ENCODE measurements at places on chromosomes 6 and 20.

GRCh38 chr20:20573797-20574196, 138.6 kb downstream of the RALGAPA2 start:
- DNase-seq: no peak

GRCh38 chr6:123676793-123677192, 40.0 kb upstream of the TRDN start:
- no peak for DNase-seq

GRCh38 chr20:55342822-55343221, 662.5 kb downstream of the CBLN4 start:
- no peak for DNase-seq

DNA sequence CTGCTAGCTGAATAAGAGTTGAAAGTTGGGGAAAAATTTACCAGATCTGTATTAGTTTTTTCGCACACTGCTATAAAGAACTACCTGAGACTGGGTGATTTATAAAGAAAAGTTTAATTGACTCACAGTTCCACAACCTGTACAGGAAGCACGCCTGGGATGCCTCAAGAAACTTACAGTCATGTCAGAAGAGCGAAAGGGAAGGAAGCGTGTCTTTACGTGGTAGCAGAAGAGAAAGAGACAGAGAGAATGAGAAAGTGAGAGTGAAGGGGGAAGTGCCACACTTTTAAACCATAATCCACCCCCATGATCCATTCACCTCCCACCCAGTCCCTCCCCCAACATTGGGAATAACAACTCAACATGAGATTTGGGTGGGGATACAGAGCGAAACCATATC, 79.6 kb downstream of the KHDC1L start:
- DNase-seq: no peak

GRCh38 chr6:14664621-14665315, 547.2 kb downstream of the CD83 start:
- DNase-seq: no peak

DNA sequence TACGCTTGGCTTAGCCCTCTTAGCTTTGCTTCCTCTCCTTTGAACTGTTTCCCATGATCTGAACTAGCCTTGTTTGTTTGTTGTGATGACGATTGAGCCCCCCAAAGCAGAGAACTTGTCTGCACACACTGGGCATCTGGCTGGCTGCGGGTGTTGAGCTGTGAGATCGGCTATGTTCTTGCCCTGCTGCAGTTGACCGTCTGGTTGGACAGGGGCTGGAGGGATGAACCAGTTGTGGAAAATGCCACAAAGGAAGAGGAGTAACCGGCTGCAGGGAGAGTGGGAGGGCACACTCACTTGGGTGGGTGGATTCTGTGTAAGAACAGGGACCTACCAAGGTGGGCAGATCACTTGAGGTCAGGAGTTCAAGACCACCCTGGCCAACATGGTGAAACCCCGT, 12.4 kb upstream of the RSPO4 start:
- DNase-seq: no peak

GRCh38 chr6:124535299-124535698, 426.9 kb upstream of the RNF217 start:
- DNase-seq: no peak
